Activated T-helper 17 cell treated with anti-CD3 and anti-CD28 coated beads, Interleukin-2, amount 50 U/mL, for 72 hours (primary cell): ENCODE measurements at places on chromosomes 6 and 20. TPM values are rescaled to one million over a fixed set of nuclear protein-coding genes. Genes with fewer than 3 reads are reported as not detected.

- ATAC-seq, result peak; percentile 14
Measured at GRCh38 chr20:21125072-21125848, 622 bp upstream of the KIZ start.

DNA sequence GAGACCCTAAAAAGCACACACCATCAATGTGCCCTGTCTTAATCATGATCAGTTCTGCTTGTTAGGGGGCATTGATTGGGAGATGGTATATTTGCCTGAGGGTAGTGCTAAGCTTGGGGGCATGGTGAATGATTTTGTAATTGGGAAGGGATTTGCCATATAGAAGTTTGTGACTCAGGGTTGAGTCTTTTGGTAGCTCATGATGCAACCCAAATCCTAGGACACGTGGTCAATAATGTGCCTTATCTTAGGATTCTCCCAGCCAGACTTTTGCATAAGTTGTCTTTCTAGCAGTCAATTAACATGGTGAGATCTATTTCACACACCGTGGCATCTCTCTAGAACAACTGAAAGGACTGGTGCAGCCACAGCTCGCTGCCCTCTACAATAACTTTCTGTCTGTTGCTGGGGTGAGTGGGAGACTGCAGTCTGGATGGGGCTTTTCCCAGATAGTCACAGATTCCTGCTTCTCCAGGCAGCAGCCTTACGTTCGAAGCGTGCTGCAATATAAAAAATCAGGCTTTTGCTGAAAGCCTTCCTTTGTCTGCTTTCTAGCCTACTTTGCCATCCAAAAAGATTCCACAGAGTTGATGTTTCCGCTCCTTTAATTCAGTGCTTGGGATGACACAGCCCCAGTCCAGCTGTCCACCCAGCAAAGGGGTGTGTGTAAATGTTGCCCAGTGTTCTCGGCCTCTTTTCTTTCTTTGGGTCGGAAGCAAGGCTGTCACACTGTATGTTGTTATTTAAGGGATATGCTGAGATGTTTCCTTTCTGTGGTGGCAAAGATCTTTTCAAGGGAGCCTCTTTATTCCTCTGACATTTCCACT is 58.9 kb downstream of the ID4 start:
- ATAC-seq, result no peak

DNA sequence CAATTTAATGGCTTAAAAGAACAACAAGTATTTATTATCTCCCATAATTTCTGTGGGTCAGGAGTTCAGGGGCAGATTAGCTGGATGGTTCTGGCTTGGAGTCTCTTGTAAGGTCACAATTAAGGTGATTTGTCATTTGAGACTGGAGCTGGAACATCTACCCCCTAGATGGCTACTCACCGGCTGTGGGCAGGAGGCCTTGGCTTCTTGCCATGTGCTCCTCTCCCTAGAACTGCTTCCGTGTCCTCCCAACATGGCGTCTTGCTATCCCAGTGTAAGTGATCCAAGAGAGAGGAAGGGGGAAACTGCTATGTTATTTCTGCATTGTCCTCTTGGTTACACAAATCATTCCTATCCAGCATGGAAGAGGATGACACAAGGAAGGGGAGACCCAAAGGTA is 210.2 kb upstream of the ECI2 start:
- ATAC-seq, result no peak

DNA sequence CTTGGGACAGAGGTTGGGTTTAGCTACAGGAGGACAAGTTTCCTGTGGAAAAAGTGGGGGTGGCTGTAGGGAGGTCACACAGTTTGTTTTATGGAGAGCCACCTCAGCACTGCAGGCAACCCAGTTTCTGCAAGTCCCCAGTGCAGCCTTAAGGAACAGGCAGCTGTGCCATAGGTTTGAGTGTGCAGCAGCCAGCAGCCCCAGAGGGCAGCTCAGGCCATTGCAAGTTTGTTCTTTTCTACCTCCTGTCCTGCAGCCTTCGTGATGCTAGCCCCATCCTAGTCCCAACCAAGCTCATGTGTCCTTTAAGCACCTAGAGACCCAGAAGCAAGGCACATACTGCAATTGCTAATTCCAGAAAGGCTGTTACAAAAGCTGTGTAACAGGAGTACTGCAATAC is 58.8 kb downstream of the ZBTB9 start:
- ATAC-seq, result no peak

- no peak for ATAC-seq
Measured at GRCh38 chr6:355373-356208, 36.0 kb upstream of the IRF4 start.

DNA sequence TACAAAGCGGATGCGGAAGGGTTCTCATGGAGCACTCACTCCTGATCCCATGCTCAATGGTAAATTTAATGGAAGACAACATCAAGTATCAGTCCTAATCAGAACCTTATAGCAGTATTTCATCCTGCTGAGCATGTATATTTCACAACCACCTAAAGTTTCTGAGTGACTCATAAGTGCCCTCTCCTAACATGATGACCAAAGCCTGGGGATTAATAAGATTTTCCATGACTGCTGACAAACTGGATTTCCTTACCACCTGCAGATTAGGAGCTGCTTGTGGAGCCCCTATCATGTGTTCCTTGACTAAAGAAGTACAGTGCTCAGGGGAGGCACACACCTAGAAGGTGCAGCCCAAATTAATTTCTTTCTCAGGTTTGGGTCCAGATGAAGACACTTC is 112.8 kb downstream of the INSM1 start:
- ATAC-seq, result peak; percentile 84

- ATAC-seq, result no peak
Measured at GRCh38 chr6:82353848-82354247, 9.8 kb upstream of the TPBG start.

- no peak for ATAC-seq
Measured at GRCh38 chr6:140677781-140678528, 1303.5 kb upstream of the CITED2 start.

DNA sequence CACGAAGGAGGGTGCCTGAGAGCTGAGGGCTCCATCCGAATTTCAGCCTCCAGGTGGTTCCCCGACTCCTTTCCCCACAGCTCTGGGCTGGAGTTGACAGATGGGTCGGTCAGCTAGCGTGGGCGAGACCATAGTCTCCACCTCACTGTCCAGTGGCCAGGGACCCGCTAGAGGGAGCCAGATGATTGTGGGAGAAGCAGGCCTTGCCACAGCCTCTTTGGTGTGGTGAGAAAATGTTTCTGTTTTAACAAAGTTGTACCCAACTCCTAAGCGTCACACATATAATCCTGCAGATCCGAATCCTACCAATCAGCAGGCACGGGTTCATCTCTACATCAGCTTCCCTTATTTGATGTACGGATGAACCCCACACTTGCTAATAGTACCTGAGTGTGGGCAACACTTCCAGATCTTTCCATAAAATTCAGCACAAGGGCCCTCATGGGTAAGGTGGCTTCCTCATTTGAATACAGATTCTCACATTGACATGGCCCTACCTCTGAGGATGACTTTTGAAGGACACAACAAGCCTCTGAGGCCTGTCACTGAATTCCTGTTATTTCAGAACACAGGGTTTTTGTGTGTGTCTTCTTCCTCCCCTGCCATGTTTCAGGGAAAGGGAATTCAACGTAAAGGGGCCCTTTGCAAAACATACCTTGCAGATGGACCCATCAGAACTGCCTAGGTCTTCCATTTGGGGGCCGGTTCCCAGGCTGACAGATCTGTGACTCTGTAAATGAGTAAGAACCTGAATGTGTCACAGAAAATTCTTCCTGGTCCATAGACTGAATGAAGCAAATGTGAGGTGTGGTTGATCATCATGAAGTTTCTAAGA is 103.2 kb upstream of the DUSP22 start:
- ATAC-seq, result peak; percentile 79

GRCh38 chr6:36818756-36819155 is 20.5 kb downstream of the CPNE5 start:
- ATAC-seq, result no peak

The CD93 gene
- 5.4 TPM for total RNA-seq

The SEMG1 gene
- not detected for total RNA-seq

GRCh38 chr6:20117474-20117873 is 94.8 kb downstream of the MBOAT1 start:
- peak; percentile 54 for ATAC-seq
